ENCODE measurements at places on chromosomes 1 and 21.

DNA sequence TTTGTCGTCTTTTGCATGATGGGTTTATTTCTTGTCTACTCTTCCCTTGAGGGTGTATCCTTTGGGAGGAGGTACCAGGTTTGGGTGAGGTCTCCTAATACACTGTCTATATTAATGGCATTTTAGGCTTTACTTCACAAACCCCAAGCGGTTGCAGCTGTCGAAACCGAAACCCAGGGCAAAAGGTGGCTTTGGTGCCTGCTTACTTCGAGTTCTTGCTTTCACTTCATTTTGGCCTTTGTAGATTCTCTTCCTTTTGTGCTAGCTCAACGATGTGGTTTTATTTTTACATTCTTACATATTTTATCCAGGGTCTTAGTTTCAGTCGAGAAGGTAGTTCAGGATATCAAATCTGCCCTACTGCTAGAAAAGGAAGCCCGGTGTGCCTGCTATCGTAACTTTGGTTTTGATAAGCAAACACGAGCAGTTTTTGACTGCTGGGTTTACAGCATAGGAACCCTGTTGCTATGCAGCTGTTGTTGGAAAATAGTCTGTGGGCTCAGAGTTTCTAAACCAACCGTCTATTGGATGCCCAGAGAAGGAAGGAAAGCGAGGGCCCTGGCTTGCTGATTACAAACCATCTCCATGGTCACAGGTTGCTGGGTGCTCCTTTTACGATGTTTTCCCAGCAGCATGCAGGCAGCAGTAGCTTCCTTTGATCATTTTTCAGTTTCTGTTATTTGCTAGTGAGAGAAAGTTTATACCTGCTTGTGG lies 9.8 kb upstream of the TSPAN2 start:
- no peak for DNase-seq

- no peak for DNase-seq
Measured at GRCh38 chr1:172340520-172340919, 80.0 kb upstream of the C1orf105 start.

GRCh38 chr1:42423681-42424080 lies 32.1 kb downstream of the ZMYND12 start:
- DNase-seq = no peak

GRCh38 chr1:181127898-181128453 lies 39.5 kb downstream of the IER5 start:
- no peak for DNase-seq

- DNase-seq = no peak
Measured at GRCh38 chr1:45867697-45868348, 64.4 kb downstream of the MAST2 start.

- no peak for DNase-seq
Measured at GRCh38 chr1:29849991-29850757, 613.9 kb downstream of the PTPRU start.

- no peak for DNase-seq
Measured at GRCh38 chr1:204647114-204647804, 38.3 kb downstream of the LRRN2 start.

DNA sequence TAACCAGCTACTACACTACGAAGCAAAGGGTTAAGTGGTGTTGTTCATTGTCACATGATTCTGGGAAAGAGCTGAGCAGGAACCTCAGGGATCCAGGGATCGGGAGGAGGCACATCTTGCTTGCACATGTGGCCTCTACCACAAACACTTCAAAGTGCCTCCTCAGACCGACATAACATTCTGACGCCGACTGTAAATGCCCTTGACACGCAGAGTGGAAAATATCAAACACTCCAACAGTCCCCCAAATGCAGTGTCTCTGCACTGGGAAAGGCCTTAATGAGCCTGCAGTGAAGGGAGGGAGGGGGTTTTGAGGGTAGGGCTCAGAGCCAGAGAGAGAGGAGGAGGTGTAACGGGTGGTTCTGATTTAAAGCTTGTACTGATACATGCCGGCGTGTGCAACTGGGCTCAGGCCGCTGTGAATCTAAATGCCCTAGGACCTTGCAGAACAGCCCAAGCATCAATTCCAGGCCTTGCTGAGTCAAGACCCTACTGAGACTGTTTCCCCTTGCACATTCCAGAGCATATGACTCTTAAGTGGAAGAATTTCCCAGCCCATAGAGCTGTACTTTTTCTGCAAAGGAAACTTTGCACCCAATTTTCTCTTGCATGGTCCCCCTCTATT lies 163.7 kb downstream of the NTMT2 start:
- no peak for DNase-seq

DNA sequence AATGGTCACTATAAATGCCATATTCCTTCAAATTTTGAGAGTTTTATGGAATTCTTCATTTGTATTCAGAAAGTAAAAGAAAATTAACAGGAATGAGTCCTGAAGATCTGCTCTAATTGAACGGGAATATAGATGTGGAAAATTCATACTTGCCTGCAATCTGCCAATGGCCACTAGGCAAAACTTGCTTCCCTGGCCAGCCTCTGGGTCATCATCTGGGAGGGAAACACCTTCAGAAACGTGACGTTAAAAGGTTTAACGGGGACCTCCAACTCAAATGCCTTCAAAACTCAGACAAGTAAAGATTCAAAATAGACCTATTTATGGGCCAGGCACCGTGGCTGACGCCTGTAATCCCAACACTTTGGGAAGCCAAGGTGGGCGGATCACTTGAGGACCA lies 21.7 kb upstream of the CTSK start:
- DNase-seq = no peak

DNA sequence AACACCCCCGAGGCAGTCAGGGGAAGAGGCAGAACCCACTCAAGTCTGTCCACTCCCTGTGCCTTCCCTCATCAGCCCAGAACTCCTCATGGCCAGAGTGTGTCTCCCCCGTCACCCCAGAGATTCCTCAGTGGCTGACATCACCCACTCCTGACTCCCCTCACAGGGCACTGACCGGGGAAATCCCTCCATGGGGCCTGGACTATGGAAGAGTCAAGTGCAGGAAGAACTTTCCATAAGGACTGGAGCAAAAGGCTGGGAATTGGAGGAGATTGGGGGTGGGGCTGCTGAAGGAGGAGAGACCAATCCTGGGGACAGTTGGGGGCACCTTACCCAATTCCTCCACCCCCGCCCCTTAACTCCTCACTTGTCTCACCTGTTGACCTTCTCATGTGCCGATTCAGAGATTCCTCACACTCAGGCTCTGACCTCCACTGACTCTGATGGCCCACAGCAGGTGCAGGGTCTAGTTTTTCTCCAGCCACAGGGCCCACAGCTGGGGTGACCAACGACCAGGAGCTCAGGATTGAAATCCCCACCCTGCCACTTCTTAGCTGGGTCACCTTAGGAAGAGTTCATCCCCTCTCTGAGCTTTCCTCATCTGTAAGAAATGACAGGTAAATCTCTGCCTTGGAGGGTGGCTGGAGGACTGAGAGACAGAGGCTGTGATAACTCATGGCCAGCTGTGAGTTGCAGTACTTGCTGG lies 481 bp upstream of the EXTL1 start:
- DNase-seq = no peak

- no peak for DNase-seq
Measured at GRCh38 chr21:41411449-41412089, 14.5 kb upstream of the MX1 start.

DNA sequence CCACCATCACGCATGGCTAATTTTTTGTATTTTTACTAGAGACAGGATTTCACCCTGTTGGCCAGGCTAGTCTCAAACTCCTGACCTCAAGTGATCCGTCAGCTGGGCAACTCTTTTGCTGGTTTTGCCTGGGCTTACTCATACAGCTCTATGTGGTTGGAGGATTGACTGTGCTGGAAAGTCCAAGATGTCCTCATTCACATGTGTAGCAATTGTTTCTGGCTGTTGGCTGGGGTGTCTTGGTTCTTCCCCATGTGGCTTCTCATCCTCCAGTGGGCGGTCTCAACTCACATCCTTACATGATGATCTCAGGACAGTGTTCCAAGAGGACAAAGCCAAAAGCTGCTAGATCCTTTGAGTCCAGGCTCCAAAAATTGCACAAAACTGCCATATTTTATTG lies 53.3 kb downstream of the TEX35 start:
- DNase-seq = no peak

- no peak for DNase-seq
Measured at GRCh38 chr1:168803806-168804510, 75.0 kb upstream of the DPT start.

GRCh38 chr1:246506367-246506673 lies 759 bp downstream of the SMYD3 start:
- no peak for DNase-seq
